NK-92 treated with Interleukin-12 subunit alpha and Interleukin-12 subunit beta, amount 100 ng/mL, for 24 hours (cell line): ENCODE measurements at places on chromosomes 7 and 10.
A peak's percentile ranks its signal among the peaks of the same experiment; 100 is the strongest.

GRCh38 chr10:24851629-24852028 lies 100.8 kb downstream of the PRTFDC1 start:
- DNase-seq, result no peak

DNA sequence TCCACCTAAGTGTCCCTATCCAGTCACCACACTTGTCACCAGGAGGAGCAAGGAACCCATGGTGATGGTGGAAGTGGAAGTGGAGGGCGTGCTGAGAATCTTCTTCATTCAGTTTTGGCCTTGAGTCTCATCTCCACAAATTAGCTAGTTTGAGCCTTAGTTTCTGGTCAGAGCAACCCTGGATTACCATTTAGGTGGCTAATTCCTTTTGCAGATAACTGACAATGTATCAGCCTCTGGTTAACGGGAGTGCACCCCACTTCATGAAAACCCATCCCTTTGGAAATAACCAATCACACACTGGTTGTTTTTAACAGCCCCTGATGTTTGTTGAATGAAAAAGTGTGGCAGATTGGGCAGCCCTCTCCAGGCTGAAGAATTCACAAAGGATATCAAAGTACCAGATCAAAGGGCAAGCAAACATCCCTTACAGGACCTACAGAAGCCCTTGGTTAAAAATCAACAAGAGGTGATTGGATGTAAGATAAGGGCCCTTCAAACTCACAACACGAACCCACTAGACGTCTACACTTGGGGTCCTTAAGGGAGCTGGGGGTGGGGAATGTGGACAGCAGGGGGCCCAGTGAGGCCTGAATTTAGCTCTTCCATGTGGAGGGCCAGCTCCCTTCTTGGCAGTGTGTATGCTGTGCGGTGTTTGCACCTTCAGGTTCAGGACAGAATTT lies 37.1 kb upstream of the SLF2 start:
- no peak for DNase-seq

- no peak for DNase-seq
Measured at GRCh38 chr10:770975-771374, 81.5 kb upstream of the DIP2C start.

- DNase-seq, result no peak
Measured at GRCh38 chr10:48333856-48334255, 27.4 kb downstream of the MAPK8 start.

DNA sequence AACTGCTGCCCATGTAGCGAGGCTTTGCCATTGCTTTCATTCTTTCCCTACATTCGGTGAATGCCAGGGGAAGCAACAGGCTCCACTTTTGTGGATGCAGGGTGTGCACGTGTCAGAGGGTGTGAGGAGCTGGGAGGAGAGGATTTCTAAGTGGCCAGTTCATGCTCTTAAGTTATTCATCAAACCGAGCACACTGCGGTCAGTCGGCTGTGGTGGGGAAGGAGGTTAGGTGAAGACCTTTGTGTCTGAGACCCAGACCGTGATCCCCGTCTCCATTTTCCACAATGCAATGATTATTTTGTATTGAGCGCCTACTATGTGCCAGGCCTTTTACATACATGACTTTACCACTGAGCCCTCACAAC lies 438.6 kb upstream of the GALNT17 start:
- DNase-seq, result no peak

DNA sequence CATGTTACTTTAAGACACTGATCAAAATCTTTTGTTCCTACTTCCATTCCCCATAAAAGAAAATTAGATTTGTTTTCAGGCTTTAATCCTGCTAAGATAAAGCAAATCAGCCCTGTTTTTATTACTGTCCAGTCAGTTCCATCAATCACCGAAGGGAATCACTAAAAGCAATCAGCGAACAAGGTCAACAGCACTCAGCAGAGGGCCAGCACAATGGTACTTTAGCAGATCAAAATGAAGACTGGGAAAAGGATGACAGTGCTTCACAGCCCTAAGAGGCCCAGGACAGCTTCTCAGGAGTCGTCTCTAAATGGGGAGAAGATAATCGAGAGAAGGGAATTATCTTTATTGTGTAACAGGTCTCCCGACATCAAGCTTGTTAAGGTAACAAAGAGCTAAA lies 32.7 kb downstream of the SEM1 start:
- DNase-seq, result no peak

GRCh38 chr7:92696584-92696983 lies 106.4 kb upstream of the FAM133B start:
- no peak for DNase-seq

DNA sequence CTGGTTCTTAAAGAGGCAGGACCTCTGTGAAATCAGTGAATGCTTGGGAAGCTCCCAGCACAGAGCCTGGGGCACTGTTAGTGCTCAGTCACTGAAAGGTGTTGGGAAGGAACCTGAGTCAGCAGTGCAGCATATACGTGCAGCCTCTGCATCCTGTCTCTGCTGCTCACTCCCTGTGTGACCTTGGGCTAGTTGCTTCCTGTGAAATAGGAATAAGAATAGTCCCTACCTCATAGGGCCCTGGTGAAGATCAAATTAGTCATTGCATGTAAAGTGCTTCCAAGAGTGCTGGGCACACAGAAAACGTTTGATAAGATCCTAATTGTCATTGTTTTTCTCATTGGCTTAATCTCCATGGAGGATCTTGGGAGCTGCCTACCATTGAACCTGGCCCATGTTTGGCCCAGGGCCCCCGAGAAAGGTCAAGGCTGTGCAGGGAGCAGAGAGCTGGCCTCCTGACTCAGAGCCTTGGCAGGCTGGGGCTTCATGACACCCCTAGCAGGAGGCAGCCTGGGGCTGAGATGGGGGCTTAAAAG lies 73.3 kb upstream of the COL13A1 start:
- no peak for DNase-seq

GRCh38 chr10:129471447-129472175 lies 4.6 kb downstream of the MGMT start:
- DNase-seq, result no peak

GRCh38 chr7:389911-390601 lies 100.1 kb downstream of the FOXL3 start:
- no peak for DNase-seq

GRCh38 chr7:18356191-18356645 lies 139.3 kb upstream of the HDAC9 start:
- no peak for DNase-seq

DNA sequence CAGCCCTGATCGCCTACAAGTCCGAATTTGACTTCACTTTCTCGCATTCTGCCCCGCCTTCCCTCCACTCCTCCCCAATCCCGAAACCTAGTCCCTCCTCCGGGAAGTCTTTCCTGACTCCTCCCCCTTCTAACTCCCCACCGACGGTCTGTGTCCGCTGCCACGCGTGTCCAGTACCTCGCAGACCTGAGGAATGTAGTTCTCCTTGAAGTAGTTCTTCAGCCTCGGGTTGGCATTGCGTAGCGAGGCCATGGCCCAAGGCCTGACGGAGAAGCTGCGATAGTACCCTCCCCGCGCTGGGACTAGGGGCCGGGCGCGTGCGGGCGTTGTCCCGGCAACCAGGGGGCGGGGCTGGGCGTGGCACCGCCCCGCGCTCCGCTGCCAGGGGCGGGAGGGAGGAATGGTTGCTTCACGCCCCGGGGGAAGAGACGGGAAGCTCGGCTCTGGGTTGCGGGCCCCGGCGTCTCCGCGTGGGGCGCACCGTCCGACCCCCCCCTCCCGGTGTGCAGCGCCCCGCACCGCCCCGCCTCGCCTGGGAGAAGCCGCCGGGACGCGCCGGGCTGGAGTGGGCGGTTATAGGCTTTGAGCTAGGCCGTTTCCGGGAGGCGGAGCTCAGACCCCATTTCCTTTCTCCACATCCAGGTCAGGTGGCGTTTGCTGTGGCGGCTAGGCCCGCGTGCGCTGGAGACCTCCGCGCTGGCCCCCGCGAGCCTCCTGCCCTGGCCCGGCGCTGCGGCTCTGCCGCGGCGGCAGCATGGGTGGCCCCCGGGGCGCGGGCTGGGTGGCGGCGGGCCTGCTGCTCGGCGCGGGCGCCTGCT lies at the start of the genes ARMC10 and FBXL13:
Gene ARMC10 (plus strand): TSS at position 622 of the 818 bp plus-strand sequence. CDS start 133 bp downstream, at position 755.
Gene FBXL13 (minus strand): TSS at position 278 of the 818 bp plus-strand sequence.
- peak; percentile 90 for DNase-seq

GRCh38 chr10:13791483-13791882 lies 204.7 kb downstream of the PRPF18 start:
- DNase-seq, result no peak

GRCh38 chr7:1455241-1455939 lies 3.9 kb downstream of the MICALL2 start:
- no peak for DNase-seq

DNA sequence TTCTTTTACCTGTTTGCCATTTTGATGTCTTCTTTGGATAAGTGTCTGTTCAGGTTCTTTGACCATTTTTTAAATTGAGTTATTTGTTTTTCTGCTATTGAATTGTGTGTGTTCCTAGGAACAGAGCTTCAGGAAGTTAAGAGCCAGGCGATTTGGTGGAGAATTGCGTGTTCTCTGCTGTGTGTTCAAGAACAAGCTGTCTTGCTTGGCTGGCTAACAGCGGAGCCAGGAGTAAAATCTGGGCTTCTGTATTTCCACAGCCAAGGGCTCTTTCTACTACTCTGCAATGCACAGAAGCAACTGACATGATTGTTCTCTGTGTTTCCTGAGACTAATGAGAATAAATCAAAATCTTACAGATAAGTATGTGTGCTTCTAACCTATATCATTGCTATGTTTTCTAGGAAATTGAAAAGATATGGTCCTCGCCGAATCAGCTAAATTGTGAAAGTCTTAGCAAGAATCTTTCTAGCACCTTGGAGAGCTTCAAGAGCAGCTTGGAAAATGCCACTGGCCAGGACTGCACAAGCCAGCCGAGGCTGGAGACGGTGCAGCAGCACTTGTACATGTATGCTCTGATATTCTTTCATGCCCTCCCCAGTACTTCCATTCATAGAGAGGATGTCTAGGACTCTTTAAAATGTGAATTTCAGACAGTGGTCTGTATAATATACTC lies 124.2 kb downstream of the ABCA13 start:
- DNase-seq, result no peak

GRCh38 chr10:86673216-86673826 lies 5.0 kb downstream of the LDB3 start:
- DNase-seq, result no peak

GRCh38 chr10:16182144-16182543 lies 254.7 kb upstream of the PTER start:
- no peak for DNase-seq

GRCh38 chr7:130344271-130344866 lies at the start of gene CPA5:
CPA5 (plus strand) TSS chr7:130344816; CDS start chr7:130346486, 1,670 bp downstream.
- DNase-seq, result no peak

DNA sequence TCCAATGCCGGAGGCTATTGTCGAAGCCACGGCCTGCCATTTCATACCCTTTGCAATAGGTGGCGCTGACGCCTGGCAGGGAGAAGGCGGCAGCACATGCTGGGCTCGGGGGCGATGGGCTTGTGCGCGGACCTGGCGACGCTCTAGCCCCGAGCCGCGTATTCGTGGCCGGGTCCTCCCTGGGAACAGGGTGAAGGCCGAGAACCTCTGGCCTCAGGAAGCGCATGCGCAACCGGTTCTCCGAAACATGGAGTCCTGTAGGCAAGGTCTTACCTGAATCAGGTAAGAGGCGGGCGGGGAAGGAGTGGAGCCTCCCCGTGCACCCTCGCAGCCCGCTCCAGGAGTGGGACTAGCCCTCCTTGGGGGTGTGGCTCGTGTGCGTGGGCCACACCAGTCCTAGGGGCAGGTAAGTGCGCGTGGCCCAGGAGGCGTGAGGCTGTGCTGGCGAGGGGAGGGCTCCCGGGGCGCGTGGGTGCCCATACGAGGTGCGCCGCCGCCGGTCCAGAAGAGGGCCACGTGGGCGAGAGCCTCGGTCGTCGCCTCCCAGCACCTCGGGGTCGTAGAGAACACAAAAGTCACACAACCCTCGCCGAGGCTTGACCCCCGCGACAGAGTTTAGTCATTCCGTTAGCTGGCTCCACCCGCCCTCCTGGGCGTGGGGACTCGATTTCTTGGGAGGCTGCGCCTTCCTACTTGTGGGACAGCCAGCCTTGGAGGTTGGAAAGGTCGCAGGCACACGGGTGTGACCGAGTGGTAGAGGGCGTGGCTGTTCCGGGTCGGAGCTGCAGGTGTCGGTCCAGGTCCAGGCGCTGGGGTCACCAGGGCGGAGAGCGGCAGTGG lies 5.6 kb upstream of the MEST start:
- DNase-seq, result no peak

DNA sequence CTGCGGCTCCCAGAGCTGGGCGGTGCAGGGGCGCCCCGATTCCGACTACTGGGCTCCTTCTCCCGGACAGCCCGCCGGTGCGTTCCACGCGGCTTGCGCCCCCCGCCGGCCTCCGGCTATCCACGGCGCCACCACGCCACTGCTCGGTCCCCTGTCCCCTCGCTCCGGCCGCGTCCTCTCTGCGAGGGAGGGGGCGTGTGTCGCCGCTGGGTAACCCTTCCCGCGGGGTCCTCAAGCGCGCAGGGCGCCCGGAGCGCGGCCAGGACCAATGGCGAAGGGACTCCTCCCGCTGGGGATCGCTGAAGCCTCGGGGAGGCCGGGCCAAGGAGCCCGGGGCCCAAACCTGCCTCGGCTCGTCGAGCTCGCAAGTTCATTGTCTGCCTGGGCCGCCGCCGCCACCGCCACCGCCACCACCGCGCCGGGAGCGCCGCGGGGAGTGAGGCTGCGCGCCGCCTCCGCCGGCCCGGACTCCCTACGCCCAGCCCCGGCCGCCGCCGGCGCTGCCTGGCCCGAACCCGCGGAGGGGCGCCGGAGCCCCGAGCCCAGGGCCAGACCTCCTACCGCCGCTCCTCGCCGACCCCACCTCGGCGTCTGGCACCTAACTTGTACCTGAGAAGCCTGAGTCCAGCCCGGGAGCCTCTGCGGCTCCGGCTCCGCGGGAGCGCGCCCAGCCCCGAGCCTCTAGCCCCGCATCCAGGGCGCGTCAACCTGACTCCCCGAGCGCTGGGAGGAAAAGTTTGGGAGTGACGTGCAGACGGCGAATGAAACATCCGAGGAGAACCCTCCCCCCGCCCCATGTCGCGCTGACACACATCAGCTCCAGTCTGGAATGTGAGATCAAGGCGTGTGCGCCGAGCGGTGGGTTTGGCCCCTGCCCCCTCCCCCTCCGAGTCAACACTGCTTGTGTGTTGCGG lies at the start of gene CHST15:
Gene CHST15 (minus strand): TSS at position 739 of the 914 bp plus-strand sequence. CDS start 47,386 bp downstream, outside the sequence.
- DNase-seq, result no peak

- no peak for DNase-seq
Measured at GRCh38 chr7:87735360-87735759, 107.2 kb downstream of the RUNDC3B start.

GRCh38 chr7:11540271-11540761 lies 291.7 kb downstream of the THSD7A start:
- DNase-seq, result no peak
